ENCODE measurements at places on chromosomes 3 and 15. TPM values are rescaled to one million over a fixed set of nuclear protein-coding genes. Genes with fewer than 3 reads are reported as not detected.

GRCh38 chr15:56327721-56328502 lies 37.3 kb upstream of the TEX9 start:
- no peak overlapping the region for H3K4me3 ChIP-seq
- no peak for DNase-seq
- no peak overlapping the region for H3K27ac ChIP-seq
- no peaks in the 10 kb centered on the region for H3K27me3 ChIP-seq
- H3K4me1 ChIP-seq = no peaks in the 10 kb centered on the region
- H3K36me3 ChIP-seq = no peaks in the 10 kb centered on the region

Gene LSAMP
- total RNA-seq = 67.1 TPM

Gene SRP14
- 246 TPM for total RNA-seq

GRCh38 chr3:166837535-166837934 lies 542.6 kb downstream of the ZBBX start:
- H3K27me3 ChIP-seq = no peaks in the 10 kb centered on the region
- H3K4me3 ChIP-seq = no peak overlapping the region
- DNase-seq = no peak
- no peak overlapping the region for H3K27ac ChIP-seq

DNA sequence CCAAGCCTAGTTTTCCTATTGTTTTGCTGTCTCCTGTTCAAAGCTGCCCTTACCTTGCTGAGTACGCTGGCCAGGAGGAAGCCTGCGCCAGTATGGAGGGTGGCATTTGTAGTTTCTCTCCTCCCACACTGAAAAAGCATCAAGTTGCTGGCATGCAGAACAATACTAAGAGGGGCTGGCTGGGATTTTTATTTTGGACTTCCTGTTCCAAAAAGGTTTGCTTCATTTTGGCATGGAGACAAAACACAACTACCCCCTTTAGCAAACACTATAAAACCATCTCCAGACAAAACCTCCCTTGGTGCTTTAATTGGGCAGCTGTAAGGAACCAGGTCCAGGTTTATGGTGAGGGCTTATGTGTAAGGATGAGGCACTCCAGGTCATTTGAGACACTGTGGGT lies 457.6 kb downstream of the PDCD6IP start:
- H3K27me3 ChIP-seq = no peaks in the 10 kb centered on the region
- no peaks in the 10 kb centered on the region for H3K36me3 ChIP-seq
- peaks cover 15% of the 10 kb centered on the region for H3K4me1 ChIP-seq
- DNase-seq = no peak
- no peak overlapping the region for H3K27ac ChIP-seq
- no peak overlapping the region for H3K4me3 ChIP-seq

Gene ZNF660
- total RNA-seq = 35.4 TPM

DNA sequence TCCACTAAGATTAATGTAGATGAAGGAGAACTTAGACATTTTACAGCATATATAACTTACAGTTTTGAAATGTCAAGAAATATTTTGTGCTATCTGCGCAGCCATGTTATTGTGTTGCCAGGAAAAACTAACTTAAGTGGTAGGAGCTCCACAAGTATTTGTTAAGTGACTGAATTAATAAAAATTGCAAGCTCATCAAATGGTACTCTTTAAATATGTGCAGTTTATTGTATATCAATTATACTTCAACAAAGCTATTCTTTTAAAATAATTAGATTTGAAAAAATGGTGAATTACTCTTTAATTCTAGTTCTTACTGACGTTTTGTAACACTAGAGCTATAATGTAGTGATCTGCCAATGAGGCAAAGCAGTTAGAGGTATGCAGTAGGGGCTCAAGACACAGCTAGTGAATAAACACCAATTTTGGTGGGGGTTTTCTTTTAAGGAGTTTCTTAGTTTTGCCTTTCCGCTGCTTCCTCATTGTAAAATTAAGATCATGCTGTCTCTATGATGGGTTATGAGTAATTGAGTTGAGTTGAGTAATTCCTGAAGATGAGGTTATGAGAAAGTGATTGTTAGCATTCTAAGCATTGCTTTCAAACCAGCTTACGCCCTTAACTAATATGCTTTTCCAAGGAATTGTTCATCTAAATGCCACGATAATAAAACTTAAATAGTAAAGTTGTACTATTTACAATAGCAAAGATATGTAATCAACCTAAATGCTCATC lies 10.9 kb upstream of the LXN start:
- H3K4me1 ChIP-seq = no peaks in the 10 kb centered on the region
- H3K36me3 ChIP-seq = no peaks in the 10 kb centered on the region
- H3K4me3 ChIP-seq = no peak overlapping the region
- H3K27me3 ChIP-seq = no peaks in the 10 kb centered on the region

Gene SYNPR
- 6.1 TPM for total RNA-seq

DNA sequence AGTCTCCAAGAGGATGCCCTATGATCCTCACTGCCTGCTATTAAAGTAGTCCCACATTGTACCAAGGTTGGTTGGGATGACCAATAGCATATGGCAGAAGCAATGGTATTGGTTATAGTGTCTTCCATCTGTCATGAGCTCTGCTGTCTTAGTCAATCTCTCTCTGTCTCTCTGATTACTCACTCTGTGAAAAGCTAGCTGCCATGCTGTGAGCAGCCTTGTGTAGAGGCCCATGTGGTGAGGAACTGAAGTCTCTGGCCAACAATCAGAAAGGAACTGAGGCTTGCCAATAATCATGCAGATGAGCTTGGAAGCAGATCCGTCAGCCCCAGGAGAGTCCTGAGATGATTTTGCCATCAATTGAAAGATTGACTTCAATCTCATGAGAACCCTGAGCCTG lies 60.3 kb upstream of the CFAP161 start:
- no peak overlapping the region for H3K4me3 ChIP-seq
- no peak for DNase-seq
- H3K36me3 ChIP-seq = no peaks in the 10 kb centered on the region
- peaks cover 2% of the 10 kb centered on the region for H3K27me3 ChIP-seq

Gene SKOR1
- 4.0 TPM for total RNA-seq

Gene LEKR1
- 0.56 TPM for total RNA-seq

- peaks cover 25% of the 10 kb centered on the region for H3K36me3 ChIP-seq
- no peak overlapping the region for H3K27ac ChIP-seq
- peaks cover 34% of the 10 kb centered on the region for H3K4me1 ChIP-seq
- H3K27me3 ChIP-seq = peaks cover 13% of the 10 kb centered on the region
- H3K4me3 ChIP-seq = no peak overlapping the region
These were observed 12.6 kb downstream of the RAB6B start for GRCh38 chr3:133882986-133883586.

- no peak overlapping the region for H3K27ac ChIP-seq
- H3K4me1 ChIP-seq = no peaks in the 10 kb centered on the region
- H3K36me3 ChIP-seq = no peaks in the 10 kb centered on the region
These were observed 79.0 kb downstream of the SERPINI1 start for GRCh38 chr3:167814441-167814951.

- H3K27ac ChIP-seq = no peak overlapping the region
- H3K36me3 ChIP-seq = peaks cover 5% of the 10 kb centered on the region
- no peak overlapping the region for H3K4me3 ChIP-seq
These were observed 888.3 kb downstream of the PLOD2 start for GRCh38 chr3:145272684-145273083.

Gene RBM15B
- total RNA-seq = 52.5 TPM

Gene MESP2
- total RNA-seq = not detected

Gene CSTA
- total RNA-seq = not detected

- H3K4me1 ChIP-seq = no peaks in the 10 kb centered on the region
- no peaks in the 10 kb centered on the region for H3K27me3 ChIP-seq
- no peak overlapping the region for H3K27ac ChIP-seq
- no peak overlapping the region for H3K4me3 ChIP-seq
These were observed 226.5 kb upstream of the NANOGP8 start for GRCh38 chr15:35311615-35312014.

- peaks cover 2% of the 10 kb centered on the region for H3K27me3 ChIP-seq
- no peak for DNase-seq
- H3K36me3 ChIP-seq = no peaks in the 10 kb centered on the region
- no peak overlapping the region for H3K4me3 ChIP-seq
- H3K4me1 ChIP-seq = peaks cover 2% of the 10 kb centered on the region
These were observed 150.9 kb downstream of the CHDH start for GRCh38 chr3:53695324-53695690.

- H3K36me3 ChIP-seq = no peaks in the 10 kb centered on the region
- no peak overlapping the region for H3K4me3 ChIP-seq
- DNase-seq = no peak
These were observed 21.7 kb upstream of the ALAS1 start for GRCh38 chr3:52176180-52176752.

Gene UROC1
- not detected for total RNA-seq

DNA sequence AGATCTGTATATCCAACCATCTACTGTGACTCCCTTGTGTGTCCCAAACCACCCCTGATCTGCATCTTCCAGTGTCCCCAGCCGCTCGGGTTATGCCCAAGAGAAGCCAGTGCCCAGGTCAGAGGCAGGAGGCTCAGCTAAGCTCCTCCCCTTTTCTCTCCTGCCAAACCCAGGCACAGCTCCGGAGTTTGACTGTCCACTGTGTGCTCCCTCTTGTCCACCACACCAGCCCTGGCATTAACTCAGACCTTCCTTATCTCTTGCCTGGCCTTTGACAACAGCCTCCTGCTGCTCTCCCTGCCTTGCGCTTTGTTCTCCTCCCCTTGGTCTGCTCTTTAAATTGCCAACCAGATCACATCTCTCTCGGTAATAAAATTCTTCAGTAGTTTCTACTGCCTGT lies 39.3 kb downstream of the DGKG start:
- no peak for DNase-seq
- H3K4me3 ChIP-seq = no peak overlapping the region
- H3K27ac ChIP-seq = no peak overlapping the region
- H3K36me3 ChIP-seq = peaks cover 5% of the 10 kb centered on the region
- peaks cover 21% of the 10 kb centered on the region for H3K4me1 ChIP-seq

Gene CCR9
- total RNA-seq = not detected

DNA sequence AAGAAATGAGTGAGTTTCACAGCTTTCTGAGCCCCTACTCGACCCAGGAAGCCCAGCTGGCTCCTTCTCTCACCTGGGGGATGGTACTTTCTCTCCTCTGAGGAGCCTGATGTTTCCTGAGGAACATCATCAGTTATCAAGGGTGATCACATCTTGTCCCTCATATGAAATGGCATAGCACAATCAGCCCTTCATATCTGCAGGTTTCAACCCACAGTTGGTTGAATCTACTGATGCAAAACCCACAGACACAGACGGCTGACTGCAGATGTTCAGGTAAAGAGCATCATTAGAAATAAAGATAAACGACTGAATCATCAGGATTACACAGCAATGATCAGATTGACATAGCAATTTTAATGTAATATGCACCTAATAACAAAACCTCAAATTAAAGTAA lies 93.6 kb upstream of the OSTN start:
- H3K4me3 ChIP-seq = no peak overlapping the region
- no peak overlapping the region for H3K27ac ChIP-seq
- H3K27me3 ChIP-seq = no peaks in the 10 kb centered on the region

Gene SEMA7A
- 16.2 TPM for total RNA-seq

GRCh38 chr3:51379301-51379700 lies 5.8 kb upstream of the MANF start:
- H3K36me3 ChIP-seq = peaks cover 5% of the 10 kb centered on the region
- peaks cover 7% of the 10 kb centered on the region for H3K27me3 ChIP-seq
- peak; percentile 15 for DNase-seq
- H3K4me3 ChIP-seq = peak overlapping the region; percentile 2

- no peak overlapping the region for H3K4me3 ChIP-seq
- H3K27ac ChIP-seq = peak overlapping the region; percentile 20
- peaks cover 16% of the 10 kb centered on the region for H3K4me1 ChIP-seq
- DNase-seq = no peak
These were observed 336.1 kb downstream of the GBE1 start for GRCh38 chr3:81425198-81425868.

DNA sequence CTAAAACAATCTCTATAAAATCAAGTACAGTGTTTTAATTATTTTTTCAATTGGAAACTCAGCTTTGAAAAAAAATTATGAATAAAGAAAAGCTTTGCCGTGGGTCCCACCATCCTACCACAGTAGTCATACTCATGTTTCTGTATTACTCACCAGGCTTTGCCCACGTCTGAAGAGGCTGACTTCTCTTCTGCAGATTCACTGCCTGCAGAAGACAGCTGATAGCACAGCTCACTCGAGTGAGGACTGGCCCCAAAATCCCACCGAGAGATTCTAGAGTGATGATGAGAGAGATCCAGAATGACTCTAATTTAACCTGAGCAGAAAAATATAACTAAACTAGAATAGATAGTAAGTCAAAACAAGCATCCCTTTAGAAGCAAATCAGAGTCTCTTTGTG lies 11.9 kb downstream of the C2CD4B start:
- no peak overlapping the region for H3K4me3 ChIP-seq
- H3K36me3 ChIP-seq = no peaks in the 10 kb centered on the region
- no peak for DNase-seq
- peaks cover 2% of the 10 kb centered on the region for H3K27me3 ChIP-seq

GRCh38 chr3:143952569-143953072 lies 19.0 kb upstream of the DIPK2A start:
- no peaks in the 10 kb centered on the region for H3K4me1 ChIP-seq
- H3K27me3 ChIP-seq = no peaks in the 10 kb centered on the region
- no peak overlapping the region for H3K27ac ChIP-seq

- no peak overlapping the region for H3K27ac ChIP-seq
- peaks cover 45% of the 10 kb centered on the region for H3K27me3 ChIP-seq
- no peaks in the 10 kb centered on the region for H3K36me3 ChIP-seq
- no peak for DNase-seq
- peak overlapping the region; percentile 55 for H3K4me3 ChIP-seq
These were observed 2.0 kb upstream of the MECOM start for GRCh38 chr3:169665264-169666075.

DNA sequence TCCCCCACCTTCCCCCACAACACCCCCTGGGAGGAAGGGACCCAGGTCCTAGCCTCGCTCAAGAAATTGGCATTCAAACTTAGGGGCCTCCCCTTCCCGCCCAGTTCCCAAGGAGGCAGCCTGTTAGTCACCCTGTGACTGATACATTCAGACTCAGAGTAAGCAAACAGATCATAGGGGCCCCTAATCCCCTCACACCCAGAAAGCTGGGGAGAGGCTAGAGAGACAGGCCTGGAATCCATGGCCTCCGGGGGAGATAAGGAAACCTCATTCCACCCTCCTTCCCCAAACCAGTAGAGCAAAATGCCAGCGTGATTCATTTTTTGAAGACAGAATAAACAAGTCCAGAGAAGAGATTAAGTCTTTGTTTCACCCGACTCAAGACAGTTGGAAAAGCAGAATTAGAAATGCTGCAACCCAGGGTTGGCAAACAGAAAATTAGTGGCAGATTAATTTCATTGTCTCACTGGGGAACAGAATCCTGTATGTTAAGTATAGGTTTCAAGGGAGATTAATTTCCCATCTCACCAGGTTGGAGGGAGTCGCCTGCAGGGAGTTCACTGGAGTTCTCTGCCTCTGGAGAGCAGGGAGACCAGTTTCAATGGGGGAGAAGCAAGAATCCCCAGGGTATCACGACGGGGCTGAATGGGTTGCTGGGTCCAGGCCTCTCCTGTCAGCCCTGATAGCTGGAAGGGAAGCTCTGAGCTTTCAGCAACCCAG lies 268.3 kb downstream of the UACA start:
- peaks cover 8% of the 10 kb centered on the region for H3K27me3 ChIP-seq
- no peak for DNase-seq
- H3K4me3 ChIP-seq = no peak overlapping the region
- H3K27ac ChIP-seq = no peak overlapping the region
- no peaks in the 10 kb centered on the region for H3K36me3 ChIP-seq

Gene CCDC191
- total RNA-seq = 3.8 TPM

Measured in glutamatergic neuron (in vitro differentiated cells).